ENCODE measurements at places on chromosomes 3 and 15. TPM values are rescaled to one million over a fixed set of nuclear protein-coding genes. Genes with fewer than 3 reads are reported as not detected.

DNA sequence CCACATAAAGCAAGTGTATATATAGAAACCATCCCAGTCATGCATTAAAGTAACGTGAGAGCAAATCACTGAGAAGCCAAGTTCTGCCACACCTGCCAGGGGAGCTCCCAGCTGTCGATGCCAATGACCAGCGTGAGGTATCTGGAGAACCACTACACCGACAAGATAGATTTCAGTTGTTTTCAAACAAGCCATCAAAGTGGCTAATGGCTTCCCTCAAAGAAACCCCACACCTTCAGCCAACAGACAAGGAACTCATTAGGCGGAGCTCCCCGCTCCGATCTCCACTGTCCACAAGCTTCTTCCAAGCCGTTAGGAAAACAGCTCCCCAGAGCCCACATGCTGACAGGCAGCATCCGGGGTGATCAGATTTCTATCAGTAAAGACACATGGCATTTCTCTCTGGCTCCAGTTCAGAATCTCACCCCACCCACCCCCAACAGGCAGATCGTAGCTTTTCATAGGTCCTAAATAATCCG lies 54.2 kb upstream of the SPATA12 start:
- DNase-seq: no peak

DNA sequence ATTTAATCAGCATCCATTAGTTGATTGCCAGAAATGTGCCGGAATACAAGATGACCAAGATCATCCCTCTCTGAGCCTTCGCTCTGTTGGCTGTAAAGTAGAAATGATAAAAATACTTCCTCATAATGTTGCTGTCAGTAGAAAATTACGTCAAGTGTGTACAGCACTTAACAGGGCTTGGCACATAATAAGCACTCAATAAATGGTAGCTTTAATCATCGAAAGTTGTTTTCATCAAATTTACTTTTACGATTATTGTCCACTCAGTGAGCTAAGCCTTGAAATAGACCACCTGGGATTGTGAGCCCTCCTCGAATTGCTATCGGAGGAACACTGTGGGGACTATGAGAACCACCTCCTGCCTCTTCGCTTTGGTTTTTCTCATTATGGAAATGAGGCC lies 301.3 kb upstream of the TPRG1 start:
- no peak for DNase-seq

DNA sequence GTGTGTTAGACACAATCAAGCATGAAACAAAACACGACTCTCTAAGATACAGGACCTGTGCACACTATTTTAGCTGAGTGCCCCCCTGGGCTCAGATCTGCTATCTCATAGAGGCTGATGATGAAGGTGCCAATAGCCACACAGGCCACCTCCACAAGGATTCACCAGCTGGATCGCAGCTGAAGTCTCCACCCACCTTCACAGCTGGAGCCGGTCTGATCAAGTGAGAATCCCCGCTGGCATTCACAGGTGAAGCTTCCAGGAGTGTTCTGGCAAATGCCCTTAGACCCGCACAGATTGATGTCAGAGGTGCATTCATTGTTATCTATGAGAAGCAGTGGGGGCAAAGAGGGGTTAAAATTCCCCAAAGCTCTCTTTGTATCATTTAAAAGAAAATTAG lies 90.1 kb downstream of the DUT start:
- no peak for DNase-seq

- DNase-seq: no peak
These were observed 83.9 kb downstream of the CD47 start for GRCh38 chr3:108006881-108007331.

DNA sequence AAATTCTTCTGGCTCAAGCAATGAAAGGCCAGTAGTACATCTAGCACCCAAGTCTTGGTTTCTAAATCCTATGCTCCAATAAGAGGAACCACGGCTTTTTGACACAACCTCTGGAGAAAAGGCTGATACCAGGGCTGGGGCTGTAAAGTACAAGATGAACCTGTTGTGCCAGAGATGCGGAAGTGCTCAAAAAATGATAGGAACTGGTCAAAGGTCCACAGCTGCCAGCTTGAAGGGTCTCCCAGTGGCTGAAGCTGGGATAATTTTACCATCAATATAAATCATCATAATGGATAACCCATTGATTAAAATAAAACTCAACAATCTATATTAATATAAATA lies 558 bp upstream of the NCEH1 start:
- no peak for DNase-seq

DNA sequence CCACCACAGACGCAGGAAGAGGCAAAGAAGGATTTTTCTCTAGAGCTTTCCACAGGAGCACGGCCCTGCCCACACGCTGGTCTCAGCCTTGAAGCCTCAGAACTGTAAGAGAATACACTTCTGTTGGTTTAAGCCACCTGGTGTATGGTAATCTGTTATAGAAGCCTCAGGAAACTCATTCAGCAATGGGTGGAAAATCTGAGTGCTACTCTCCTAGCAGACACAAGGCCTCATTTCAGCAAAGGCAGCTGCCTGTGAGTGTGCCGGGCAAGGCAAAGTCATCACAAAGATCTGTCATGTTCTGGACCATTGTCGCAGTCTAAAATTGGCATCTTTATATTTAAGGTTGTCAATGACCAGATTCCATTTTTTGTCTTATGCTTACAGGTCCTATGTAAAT lies 31.0 kb downstream of the ATP10A start:
- DNase-seq: no peak

DNA sequence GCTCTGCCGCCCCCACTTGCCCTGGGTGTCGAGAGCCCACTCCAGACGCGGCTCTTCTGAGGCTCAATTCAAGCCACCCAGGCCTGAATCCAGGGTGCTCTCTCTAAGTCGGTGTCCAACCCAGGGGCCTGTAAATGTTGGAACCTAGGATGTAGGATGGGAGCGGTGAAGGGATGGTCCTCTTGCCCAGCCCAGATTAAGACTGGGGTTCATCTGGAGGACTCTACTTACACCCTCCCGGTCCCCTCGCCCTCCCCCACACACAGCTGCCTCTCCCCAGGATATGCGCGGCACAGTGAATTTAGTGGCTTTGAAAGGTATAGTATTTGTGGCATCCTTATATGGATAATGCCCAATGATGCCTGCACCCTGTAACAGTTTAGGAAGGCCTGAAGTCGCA lies 822 bp upstream of the FBN1 start:
- DNase-seq: no peak

DNA sequence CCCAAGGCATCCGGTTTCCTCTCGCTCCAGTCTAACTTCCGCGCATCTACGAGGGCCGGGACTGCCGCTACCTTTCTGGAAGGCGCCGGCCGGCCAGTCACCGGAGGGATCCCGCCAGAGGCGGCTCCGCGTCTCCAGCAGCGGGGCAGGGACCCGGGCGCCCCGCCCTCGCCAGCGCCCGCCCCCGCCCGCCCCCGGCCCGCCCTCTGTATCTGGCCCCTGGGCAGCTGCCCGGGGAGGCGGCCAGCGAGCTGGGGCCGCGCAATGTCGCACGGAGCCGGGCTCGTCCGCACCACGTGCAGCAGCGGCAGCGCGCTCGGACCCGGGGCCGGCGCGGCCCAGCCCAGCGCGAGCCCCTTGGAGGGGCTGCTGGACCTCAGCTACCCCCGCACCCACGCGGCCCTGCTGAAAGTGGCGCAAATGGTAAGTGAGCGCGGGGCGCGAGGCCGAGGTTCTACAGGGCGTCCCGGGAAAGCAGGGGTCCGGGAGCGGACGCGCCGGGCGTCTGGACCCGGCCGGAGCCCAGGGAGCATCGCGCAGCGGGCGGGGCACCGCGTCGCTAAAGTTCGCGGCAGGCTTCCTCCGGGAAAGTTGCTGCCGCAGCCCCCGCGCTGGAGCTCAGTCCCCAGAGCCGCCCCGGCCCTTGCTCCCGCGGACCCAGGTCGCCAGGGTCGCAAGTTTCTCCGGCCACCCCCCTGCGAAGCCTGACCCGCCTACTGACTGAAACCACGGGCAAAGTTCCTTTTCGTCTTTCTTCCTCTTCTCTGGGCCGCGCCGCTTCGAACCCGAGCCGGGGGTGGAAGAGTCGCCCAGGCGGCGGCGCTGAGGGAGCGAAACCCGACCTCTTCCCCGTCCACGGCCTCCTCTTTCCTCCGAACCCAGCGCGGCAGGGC lies at the start of gene CMTM7:
TSS of gene CMTM7 (plus strand) at position 211 of the 893 bp plus-strand sequence. CDS start at position 265, 54 bp downstream.
- DNase-seq: no peak

DNA sequence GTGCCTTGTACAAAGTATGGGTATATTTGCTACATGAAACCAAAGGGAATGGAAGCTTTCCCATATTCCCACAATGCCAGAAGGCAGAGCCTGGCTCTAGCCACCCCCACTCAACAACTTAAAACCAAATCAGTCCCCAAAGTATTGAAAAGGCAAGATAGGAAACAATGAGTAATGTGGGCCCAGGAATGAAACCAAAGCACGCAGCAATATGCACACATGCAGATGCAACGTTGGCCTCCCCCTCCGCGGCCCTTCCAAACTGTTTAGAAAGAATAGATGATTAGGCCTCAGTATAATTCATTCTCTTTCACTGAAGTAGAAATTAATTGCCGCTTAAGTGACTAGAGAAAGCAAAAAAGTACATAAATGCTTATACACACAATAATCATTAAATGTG lies 59.1 kb downstream of the THRB start:
- no peak for DNase-seq

DNA sequence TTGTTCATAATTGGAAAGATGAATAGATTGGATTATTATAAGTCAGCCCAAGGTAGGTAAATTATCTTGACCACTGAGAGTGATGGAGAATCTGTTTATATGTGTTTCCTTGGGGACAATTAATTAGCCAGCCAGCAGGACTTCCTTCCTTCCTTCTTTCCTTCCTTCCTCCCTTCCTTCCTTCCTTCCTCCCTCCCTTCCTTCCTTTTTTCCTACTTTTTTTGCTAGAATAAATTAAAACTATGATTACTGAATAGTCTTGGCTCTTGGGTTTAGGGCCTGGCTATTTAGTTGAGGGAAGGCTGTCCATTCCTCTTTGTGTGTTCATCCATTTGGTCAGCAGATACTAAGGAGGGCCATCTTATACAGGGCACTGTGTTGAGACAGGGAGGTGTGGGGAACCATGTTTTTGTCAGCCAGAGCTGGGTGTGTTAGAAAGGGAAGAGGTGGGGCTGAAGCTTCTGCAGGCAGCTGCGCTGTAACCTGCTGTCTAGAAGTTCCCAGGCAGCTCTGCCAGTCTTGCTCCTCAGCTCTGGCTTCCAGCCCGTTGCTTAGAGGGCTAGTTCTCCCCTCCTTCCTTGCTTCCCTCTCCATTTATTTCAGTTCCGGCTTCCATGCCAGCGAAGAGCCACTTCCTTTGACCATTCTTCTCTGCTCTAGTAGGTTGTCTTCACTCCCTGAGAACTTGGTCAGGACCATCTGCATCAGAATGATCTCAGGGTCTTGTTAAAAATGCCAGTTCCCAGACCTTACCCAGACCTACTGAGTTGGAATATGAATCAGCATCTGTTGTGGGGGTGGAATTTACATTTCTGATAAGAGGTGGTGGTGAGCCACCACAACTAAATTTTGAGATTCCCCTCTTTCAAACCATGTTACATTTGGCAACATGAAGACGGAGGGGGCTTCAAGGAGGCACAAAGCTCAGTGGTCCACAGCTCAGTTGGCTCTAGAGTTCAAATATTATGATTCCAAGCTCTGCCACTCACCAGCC lies 113.9 kb downstream of the DGKG start:
- DNase-seq: no peak

DNA sequence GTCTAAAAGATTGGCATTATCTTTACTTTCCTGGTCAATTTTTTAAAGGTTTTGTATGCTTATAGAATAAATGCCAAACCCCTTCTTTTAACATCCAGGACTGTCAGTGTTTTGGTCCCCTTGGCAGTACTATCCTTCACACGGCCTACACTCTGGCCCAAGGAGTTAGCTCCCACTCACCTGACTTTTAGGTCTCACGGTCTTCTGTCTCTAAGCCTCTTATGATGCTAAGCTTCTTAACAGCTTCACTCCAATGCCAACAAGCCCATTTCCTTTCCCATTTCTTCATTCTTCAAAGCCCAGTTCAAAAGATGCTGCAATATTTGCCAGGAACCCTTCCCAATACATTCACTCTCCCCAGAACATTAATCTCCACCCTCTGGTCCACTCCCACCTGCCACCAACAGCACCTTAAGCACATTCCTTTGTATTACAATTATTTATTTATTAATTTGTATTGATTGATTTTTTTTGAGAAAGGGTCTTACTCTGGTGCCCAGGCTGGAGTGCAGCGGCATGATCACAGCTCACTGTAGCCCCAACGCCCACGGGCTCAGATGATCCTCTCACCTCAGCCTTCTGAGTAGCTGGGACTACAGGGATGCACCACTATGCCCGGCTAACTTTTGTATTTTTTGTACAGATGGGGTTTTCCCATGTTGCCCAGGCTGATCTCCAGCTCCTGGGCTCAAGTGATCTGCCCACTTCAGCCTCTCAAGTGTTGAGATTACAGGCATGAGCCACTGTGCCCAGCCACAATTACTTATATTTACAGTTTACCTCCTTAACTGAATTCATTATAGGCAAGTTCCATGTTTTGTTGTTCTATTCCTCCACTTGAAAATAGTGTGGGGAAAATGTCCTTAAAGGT lies 27.8 kb downstream of the IFT80 start:
- no peak for DNase-seq

GRCh38 chr15:48388016-48388851 lies 57.0 kb downstream of the DUT start:
- no peak for DNase-seq

DNA sequence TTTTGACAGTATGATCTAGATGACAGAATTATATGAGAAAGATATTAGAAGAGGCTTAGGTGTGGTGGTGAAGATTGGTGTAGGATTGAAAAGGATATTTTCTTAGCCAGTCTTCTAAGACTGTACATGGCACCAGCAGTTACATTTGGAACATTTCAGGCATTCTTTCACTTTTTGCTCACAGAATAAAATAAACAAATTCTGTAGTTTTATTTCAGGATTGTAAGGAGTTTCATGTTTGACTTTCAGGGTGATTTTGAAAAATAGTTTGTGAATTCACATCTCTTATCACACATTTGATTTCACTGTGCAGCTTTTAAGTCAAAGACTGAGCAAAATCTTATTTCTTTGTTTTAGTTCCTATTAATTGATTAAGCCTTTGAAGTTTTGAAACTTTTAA lies 27.1 kb downstream of the DNAJC13 start:
- DNase-seq: no peak

GRCh38 chr3:43883729-43884396 lies 193.1 kb downstream of the ABHD5 start:
- no peak for DNase-seq

GRCh38 chr3:30199096-30199759 lies 407.2 kb upstream of the TGFBR2 start:
- peak; percentile 6 for DNase-seq

ZPLD1 gene
- total RNA-seq: not detected

CHST13 gene
- not detected for total RNA-seq

P4HTM gene
- total RNA-seq: 53.0 TPM

KCNMB2 gene
- 15.4 TPM for total RNA-seq

CGNL1 gene
- total RNA-seq: 5.3 TPM

GASK1A gene
- total RNA-seq: 8.4 TPM

TRPM1 gene
- total RNA-seq: not detected

EPHA3 gene
- total RNA-seq: 349 TPM

PRICKLE2 gene
- 87.5 TPM for total RNA-seq

CAMP gene
- total RNA-seq: not detected

FAM174B gene
- total RNA-seq: 13.6 TPM
